Bronchial epithelial cell (primary cell): ENCODE measurements at places on chromosomes 2 and 18. TPM values are rescaled to one million over a fixed set of nuclear protein-coding genes. Genes with fewer than 3 reads are reported as not detected.

DNA sequence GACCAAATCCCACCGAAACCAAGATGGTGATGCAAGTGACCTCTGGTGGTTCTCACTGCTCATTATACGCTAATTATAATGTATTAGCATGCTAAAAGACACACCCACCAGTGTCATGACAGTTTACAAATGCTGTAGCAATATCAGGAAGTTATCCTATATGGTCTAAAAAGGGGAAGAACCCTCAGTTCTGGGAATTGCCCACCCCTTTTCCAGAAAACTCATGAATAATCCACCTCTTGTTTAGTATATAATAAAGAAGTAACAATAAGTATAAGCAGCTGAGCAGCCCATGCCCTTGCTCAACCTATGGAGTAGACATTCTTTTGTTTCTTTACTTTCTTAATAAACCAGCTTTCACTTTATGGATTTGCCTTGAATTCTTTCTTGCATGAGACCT is 31.0 kb upstream of the FMNL2 start:
- DNase-seq: no peak

- DNase-seq: peak; percentile 52
Measured at GRCh38 chr18:23422751-23423418, 30.2 kb upstream of the RIOK3 start.

- DNase-seq: no peak
Measured at GRCh38 chr2:152320814-152321213, 14.2 kb upstream of the FMNL2 start.

The PRKCE gene
- 6.3 and 10.9 TPM in 2 replicates for total RNA-seq

DNA sequence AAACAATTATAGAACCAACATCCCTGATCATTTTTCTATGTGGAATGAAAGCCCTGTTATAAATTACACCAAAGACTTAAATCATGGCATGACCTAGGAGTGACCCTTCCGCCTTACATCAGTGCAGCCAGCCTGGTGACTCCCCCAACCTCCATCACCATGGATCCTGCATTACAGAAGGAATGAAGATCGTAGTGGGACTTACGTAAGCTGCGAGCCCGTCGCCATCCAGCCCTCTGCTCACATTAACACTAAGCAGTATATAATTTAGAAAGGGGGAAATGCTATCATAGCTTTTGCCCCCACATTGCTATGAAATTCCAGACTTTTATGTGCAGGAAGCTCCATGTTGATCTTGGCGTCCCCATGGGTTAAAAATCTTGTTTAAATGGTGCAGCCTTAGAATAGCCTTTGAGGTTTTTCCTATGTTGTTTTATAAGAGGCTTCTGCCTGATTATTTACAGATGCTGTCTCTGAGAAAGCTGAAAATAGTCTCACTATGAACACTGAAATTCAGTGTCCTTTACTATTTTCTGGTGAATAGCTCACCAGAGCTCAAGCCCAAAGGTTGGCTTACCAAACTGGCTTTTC is 76.3 kb downstream of the COLEC12 start:
- no peak for DNase-seq

The NPAS2 gene
- 8.2 and 12.3 TPM in 2 replicates for total RNA-seq

The UGT1A4 gene
- total RNA-seq: 0.26 and 2.9 TPM in 2 replicates

The ZBTB7C gene
- total RNA-seq: under 0.01 and 1.2 TPM in 2 replicates

- DNase-seq: no peak
Measured at GRCh38 chr2:221060376-221060775, 511.7 kb downstream of the EPHA4 start.

DNA sequence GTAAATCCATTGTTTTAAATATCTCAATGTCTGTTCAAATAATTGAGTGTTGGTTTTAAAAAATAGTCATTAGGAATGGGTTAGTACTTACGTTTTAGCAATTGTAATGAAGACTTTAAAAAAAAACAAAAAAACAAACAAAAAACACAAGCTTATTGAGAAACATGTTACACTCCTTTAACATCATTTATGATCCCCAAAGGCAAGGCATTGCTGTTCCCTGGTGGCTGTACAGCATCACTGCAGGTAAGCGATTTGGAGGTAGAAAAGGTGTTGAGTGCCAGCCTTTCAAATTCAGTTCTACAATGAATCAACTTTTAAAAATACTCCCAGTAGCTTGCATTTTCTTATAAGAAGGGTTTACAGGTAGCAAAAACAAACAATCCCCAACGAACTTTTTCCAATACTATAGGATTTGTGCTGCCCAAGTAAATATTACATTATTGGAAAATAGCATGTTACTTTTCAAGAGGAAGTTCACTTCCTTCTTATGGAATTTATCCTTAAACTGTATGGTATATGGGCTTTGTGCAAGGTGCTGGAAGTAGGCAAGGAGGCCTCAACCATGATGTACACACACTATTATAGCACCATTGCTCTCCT is 27.5 kb downstream of the CNRIP1 start:
- peak; percentile 49 for DNase-seq

DNA sequence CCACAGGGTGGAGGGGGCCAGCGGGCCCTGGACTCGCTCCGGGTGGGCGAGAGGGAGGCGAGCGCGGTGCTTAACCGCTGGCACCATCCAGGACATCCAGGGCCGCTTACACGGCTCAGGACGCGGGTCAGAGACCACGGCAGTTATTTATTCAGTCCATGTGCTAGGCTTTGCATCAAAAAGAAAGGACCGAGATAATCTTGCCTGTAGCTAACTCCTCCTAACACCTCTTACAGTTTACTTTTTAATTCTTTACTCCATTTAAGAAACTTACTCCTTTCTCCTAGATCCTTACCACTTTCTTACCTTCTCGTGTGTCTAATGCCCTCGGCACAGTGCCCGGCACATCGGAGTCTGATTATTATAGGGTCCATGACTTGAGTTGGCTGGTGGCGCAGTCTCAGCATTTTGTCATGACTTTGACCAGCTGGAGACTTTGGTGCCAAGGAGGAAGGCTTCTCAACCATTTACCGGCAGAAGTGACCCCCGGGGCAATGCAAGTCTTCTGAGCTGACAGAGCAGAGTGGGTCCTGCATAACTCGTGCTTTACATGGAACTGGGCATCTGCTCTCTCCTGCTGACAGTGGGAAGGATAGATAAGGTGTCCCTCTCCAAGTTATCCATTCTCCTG is 503 bp downstream of the ANXA4 start:
- DNase-seq: no peak

GRCh38 chr2:170002096-170002495 is 174.8 kb downstream of the UBR3 start:
- DNase-seq: no peak

GRCh38 chr2:95079199-95079683 is 42.4 kb downstream of the MRPS5 start:
- DNase-seq: no peak

The DAW1 gene
- total RNA-seq: 0.13 and 0.26 TPM in 2 replicates

The EPHA4 gene
- 6.1 and 14.7 TPM in 2 replicates for total RNA-seq

GRCh38 chr18:59672235-59672711 is 24.9 kb downstream of the CCBE1 start:
- DNase-seq: peak; percentile 25

DNA sequence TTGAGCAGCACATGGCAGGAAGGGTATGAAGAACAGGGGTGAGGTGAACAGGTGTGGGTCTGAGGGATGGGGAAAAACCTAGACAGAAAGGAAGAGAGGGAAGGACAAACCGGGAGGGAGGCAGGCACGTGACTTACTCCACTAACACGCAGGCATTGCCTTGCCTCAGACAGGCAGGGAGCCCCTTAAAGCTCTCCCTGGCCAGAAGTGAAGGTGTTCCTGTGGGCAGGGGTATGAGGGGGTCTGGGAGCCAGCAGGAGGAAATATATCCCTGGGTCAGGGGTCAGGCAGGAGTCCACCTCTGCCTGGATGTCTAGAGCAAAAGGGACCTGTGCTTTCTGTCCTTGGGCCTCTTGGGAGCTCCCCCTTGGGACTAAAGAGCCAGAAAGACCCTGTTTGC is 135.3 kb upstream of the EPAS1 start:
- DNase-seq: no peak

DNA sequence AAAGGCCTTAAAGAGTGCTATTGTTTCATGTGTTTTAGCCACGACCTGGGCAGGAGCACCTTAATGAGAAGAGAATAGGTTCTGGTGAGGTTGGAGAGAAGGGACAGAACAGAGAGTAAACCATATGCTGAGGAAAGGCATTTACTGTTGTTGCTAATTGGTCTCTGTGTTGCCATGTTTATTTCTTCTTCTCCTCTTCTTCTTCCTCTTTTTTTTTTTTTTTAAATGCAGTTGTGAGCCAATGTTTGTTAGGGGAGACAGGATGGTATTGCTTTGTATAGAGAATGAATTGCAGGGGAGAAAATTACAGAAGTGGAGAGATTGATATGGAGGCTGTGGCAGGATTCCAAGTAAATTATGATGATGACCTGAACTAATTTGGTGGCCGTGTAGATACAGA is 2.6 kb downstream of the SCN9A start:
- DNase-seq: no peak

The GALR1 gene
- not detected in 2 replicates for total RNA-seq

DNA sequence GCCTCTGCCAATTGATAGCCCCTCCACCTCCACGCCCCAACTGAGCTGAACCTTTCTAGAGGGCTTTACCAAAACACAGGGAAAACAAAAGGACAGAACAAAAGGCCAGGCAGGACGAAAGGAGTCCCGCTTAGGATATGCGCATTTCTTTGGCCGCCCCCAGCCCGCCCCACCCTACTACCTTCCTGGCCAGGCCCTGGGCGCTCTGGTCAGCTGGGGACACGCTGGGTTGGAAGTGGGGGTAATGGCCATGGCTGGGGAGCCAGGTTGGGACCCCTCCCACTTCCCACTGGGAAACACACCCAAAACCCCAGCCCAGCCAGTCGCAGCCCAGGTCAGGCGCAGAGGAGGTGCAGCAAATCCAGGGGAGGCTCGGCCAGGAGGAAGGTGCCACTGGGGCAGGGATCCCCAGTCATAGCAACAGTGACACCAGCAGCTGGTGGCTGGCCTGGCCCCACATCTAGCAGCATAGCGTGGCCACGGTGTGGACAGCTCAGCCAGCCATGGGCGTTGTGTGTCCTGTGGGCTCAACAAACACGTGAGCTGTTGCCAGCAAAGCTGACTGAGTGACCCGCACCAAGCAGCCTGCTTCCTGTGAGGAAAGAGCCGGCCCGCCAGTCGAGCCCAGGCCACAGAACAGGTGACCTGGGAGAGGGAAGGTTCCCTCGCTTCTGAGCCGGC is 24.6 kb upstream of the B3GNT7 start:
- DNase-seq: no peak

DNA sequence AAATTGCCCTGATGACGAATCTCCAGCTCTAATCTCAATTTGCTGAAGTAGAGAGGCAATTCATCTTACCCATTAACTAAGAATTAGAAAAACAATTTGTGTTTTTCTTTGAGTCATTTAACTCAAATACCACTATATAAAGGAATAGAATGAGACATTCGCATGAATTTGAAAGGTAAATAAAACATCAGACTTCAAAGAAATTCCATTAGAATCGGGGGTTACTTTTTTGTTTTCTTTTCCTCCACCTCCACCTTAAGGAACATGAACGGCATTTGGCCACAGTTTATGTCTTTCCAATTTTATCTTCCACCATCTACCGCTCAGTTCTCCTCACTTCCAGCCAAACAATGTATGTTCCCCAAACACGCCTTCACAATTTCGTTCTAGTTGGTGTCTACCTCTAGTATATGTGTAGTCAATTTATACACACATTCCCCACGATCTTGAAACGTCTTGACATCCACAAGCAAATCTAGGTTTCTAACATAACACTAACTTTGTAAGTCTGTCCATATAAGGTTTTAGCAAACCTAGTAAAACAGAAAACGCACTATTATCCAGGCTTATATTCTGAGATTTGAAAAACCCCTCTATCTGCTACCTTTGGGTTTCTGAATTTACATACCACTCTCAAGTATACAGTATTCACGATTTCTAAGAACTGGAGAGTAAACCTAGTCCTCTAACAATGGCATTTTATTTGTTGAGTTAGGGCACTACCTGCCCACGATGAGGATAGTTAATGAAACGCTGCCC is 1.2 kb upstream of the SMCHD1 start:
- peak; percentile 17 for DNase-seq

- no peak for DNase-seq
Measured at GRCh38 chr18:60541661-60542060, 169.1 kb upstream of the MC4R start.

GRCh38 chr2:121128741-121129659 is 156.0 kb downstream of the TFCP2L1 start:
- peak; percentile 67 for DNase-seq

The PROM2 gene
- total RNA-seq: 10.8 and 41.6 TPM in 2 replicates

GRCh38 chr2:128779301-128780095 is 460.8 kb upstream of the HS6ST1 start:
- no peak for DNase-seq

The SCN9A gene
- 8.4 and 14.0 TPM in 2 replicates for total RNA-seq

DNA sequence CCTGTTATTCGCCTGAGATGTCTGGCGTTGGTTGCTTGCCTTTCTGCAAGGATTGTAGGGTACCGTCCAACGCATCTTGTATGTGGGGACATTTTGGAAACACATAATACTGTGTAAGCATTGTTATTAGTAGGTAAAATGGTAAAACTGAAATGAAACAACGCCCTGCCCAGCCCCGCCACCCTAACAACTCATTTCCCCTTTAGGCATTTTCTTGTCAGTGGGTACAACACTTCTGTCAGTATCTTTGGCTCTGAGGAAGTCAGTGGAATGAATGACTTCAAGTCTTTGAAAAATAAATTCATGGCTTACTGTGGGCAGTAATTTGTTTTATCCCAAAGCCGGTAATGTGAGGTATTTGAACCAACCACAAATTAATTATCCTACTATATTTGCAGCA is 86.0 kb downstream of the FMNL2 start:
- DNase-seq: no peak
